MM.1S (cell line): ENCODE measurements at places on chromosomes 3 and 15.

DNA sequence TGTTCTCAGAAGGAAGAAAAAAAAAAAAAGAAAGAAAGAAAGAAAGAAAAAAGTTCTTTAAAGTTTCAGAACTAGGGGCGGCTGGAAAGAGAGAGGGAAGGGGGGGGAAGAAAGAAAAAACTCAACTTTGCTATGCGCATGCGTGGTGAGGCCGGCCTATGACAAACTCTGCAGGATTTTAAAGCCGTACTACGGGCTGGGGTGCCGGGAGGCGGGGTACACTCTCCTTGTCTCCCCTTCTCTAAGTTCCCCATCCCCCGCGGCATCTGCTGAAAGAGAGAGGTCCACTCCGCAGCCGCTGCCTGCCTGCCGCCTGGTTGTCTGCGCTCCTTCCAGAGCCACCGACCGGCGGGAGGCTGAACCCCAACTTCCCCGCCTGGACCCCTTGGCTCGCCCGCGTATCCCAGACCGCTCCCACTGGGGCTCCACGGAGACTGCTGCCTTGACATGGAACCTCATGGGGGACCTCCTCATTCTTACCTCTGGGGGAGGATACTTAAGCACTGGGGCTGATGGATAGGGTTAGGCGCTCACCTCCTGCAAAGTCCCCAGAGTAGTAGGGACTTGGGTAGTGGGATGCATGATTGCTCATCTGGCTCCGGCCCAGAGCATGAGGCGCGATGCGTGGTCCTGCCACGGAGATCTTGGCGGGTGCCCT is 1.4 kb upstream of the WNT5A start:
- H3K27me3 ChIP-seq: no peaks in the 10 kb centered on the region
- DNase-seq: peak; percentile 79
- H3K4me3 ChIP-seq: peak overlapping the region; percentile 95
- no peak overlapping the region for H3K27ac ChIP-seq

DNA sequence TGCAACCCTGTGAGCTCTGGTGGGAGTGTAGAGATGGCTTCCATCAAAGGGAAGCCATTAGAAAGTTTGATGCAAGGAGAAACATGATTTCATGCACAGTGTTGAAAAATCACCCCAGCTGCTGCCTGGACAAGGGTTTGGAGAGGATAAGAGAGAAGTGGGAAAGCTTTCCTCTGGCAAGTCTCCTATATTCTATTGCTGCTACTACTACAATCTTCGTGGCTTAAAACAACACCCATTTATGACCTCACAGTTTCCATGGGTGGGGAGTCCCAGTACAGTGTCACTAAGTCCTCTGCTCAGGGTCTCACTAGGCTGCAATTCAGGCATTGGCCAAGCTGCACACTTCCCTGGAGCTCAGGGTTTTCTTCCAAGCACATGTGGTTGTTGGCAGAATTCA is 229.3 kb downstream of the TAFA4 start:
- H3K36me3 ChIP-seq: no peaks in the 10 kb centered on the region
- no peak for DNase-seq
- no peaks in the 10 kb centered on the region for H3K27me3 ChIP-seq

GRCh38 chr15:35717721-35718120 is 171.8 kb upstream of the DPH6 start:
- H3K27ac ChIP-seq: no peak overlapping the region
- H3K36me3 ChIP-seq: no peaks in the 10 kb centered on the region
- no peak for DNase-seq
- H3K4me1 ChIP-seq: no peaks in the 10 kb centered on the region
- no peak overlapping the region for H3K4me3 ChIP-seq

DNA sequence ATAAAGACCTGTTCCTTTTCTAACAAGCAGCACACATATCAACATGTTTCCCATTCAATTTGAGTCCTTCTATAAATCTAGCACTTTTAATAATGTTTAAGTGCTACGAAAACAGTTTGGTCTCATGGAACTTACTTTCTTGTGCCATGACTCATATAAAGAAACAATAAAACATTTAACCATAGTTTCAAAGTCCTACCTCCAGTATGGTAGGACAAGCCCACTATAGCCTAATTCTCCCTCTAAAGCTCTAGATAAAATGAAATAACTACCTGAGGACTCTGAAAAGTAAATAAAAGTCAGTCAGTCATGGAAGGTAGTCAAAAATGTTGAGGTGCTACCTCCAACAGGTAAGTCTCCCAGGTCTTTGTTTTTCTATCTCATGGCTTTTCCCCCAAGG is 12.0 kb upstream of the PIK3CA start:
- no peaks in the 10 kb centered on the region for H3K27me3 ChIP-seq
- H3K36me3 ChIP-seq: no peaks in the 10 kb centered on the region
- no peaks in the 10 kb centered on the region for H3K4me1 ChIP-seq
- H3K27ac ChIP-seq: no peak overlapping the region
- H3K4me3 ChIP-seq: no peak overlapping the region

GRCh38 chr15:91911844-91912243 is 58.3 kb downstream of the SLCO3A1 start:
- H3K36me3 ChIP-seq: no peaks in the 10 kb centered on the region
- no peak overlapping the region for H3K27ac ChIP-seq
- H3K4me3 ChIP-seq: no peak overlapping the region
- DNase-seq: no peak

GRCh38 chr3:161081633-161082032 is 23.5 kb downstream of the B3GALNT1 start:
- DNase-seq: peak; percentile 34
- no peaks in the 10 kb centered on the region for H3K27me3 ChIP-seq
- H3K4me1 ChIP-seq: peaks cover 6% of the 10 kb centered on the region; the same call in 1 of the 2 replicates
- H3K36me3 ChIP-seq: no peaks in the 10 kb centered on the region
- no peak overlapping the region for H3K27ac ChIP-seq

DNA sequence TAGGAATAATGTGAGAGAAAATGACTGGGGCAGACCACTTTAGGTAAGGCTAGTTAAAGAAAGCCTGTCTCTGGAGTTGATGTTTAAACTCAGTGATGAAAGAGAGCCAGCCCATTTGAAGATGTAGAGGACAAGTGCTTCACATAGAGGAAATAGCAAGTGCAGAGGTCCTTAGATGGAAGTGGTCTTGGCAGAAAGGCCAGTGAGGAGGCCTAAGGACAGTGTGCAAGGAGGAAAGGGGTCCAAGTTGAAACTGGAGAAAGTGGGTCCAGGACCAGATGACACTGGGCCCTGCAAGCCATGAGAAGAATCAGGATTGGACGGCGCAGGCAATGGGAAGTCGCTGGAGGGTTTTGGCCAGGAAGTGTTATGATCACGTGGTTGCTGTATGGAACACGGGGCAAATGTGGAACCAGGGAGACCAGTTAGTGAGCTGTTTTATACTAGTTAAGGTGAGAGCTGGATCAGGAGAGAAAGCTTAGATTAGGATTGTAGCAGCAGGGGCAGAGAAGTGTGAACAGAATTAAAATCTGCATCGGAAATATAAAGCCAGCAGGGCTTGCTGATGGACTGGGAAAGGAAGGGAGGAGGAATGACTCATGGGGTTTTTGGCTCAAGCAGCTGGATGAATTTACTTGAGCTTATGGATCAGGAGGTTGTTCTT is 48.0 kb upstream of the SCAANT1 start:
- H3K27ac ChIP-seq: no peak overlapping the region
- H3K27me3 ChIP-seq: no peaks in the 10 kb centered on the region
- H3K36me3 ChIP-seq: no peaks in the 10 kb centered on the region

DNA sequence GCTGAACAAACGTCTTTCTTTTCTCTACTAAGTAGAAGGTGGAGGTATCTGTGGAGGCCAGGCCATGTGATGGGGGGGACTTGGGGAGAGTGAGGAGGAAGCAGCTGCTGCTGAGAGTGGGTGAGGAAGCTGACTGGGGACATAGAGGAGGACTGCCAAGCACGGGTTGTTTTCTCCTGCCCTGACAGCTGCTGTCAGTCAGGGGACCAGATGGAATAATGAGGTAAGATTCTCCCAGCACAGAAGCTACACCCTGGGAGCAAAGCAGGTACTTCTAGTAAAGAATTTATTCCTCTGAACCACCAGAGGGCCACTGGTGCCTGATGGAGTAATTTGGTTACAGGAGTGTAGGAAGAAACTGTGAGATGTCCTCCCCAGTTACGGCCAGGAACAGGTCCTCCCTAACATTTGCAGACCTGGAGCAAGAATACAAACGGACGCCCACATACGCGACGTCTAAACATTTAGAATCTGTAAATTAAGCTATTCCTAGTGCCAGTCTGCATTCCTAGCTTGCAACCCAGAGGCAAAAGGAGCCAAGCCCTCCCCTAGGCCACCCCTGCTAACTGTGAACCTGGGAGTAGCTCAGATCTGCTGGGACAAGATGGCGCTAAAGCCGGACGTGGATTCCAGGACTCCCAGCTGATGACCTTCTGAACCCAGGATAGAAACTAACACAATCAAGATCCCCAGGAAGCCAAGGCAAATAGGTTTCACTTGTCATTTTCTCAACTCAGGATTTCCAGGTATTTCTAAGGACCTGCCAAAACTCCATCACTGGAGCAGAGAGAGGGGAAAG is 14.8 kb downstream of the CRYGS start:
- no peak overlapping the region for H3K27ac ChIP-seq
- no peaks in the 10 kb centered on the region for H3K36me3 ChIP-seq
- no peaks in the 10 kb centered on the region for H3K27me3 ChIP-seq
- DNase-seq: no peak

GRCh38 chr3:150497956-150498355 is 48.3 kb downstream of the SERP1 start:
- H3K27ac ChIP-seq: no peak overlapping the region
- no peaks in the 10 kb centered on the region for H3K4me1 ChIP-seq
- H3K36me3 ChIP-seq: no peaks in the 10 kb centered on the region

GRCh38 chr3:46483825-46484224 is 14.0 kb upstream of the RTP3 start:
- no peaks in the 10 kb centered on the region for H3K4me1 ChIP-seq
- DNase-seq: no peak
- no peaks in the 10 kb centered on the region for H3K27me3 ChIP-seq
- no peak overlapping the region for H3K27ac ChIP-seq

- H3K4me3 ChIP-seq: no peak overlapping the region
- H3K36me3 ChIP-seq: peaks cover 7% of the 10 kb centered on the region; the same call in 1 of the 2 replicates
- no peaks in the 10 kb centered on the region for H3K27me3 ChIP-seq
- H3K4me1 ChIP-seq: peaks cover 2% of the 10 kb centered on the region
Observed at GRCh38 chr3:156711113-156711512, 36.7 kb downstream of the TIPARP start.

DNA sequence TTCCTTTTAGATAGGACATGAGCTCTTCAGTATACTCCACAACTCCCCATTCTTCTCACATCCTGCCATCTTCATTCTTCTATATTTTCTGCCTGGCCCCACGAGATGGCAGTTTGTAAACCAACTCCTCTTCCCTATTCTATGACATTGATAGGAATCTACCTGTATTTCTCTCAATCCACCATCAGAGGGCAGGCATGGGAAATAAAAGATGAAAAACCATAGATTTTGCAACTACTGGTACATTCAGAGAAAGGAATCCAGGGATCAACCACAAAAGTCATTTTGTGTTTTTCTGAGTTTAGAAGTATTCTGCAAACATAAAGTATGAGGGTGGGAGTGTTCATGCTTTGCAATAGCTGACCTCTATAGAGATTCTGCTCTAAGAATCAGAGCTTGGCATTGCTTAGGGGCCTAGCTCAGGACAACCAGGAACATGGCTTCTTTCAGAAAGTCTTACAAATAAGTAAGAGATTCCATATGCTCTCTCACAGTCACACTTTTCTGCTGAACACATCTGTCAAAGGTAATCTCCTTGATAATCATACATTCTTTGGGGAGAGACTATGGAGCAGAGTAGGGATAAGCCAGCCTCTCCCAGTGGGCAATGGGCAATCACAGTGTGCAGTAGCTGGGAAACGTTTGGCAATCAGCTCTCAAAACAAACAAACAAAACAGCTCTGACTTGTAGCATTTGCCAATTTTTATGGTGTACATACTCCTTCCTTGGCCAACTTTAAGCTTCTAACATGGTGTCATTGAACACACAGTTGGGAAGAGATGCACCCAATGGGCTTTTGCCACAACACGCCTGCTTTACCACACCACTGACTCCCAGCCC is 43.1 kb upstream of the SLC25A36 start:
- no peaks in the 10 kb centered on the region for H3K27me3 ChIP-seq
- H3K4me3 ChIP-seq: no peak overlapping the region
- no peak overlapping the region for H3K27ac ChIP-seq
- peak; percentile 56 for DNase-seq

GRCh38 chr3:170999737-171000242 is 26.7 kb downstream of the SLC2A2 start:
- H3K4me3 ChIP-seq: no peak overlapping the region
- H3K36me3 ChIP-seq: no peaks in the 10 kb centered on the region
- H3K27me3 ChIP-seq: no peaks in the 10 kb centered on the region
- DNase-seq: no peak
- H3K4me1 ChIP-seq: no peaks in the 10 kb centered on the region

DNA sequence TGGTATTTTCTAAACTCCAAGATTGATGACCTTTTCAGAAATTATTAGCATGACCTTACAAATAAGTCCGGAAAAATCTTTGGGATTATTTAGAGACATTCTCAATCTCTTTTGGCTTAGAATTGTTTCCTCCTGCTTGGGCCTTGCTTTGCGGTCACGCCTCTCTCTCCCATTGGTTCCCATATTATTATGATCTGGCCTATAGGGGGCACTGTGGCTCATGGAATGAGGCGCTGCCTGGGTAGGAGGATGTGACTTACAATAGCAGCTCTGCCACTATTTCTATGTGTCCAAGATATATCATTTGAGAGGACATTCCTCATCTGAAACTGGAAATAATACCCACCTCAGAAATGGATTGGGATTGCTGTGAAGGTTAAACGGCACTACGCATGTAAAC is 464.9 kb downstream of the MFSD1 start:
- DNase-seq: peak; percentile 46
- H3K27ac ChIP-seq: no peak overlapping the region
- H3K27me3 ChIP-seq: no peaks in the 10 kb centered on the region
- no peak overlapping the region for H3K4me3 ChIP-seq

DNA sequence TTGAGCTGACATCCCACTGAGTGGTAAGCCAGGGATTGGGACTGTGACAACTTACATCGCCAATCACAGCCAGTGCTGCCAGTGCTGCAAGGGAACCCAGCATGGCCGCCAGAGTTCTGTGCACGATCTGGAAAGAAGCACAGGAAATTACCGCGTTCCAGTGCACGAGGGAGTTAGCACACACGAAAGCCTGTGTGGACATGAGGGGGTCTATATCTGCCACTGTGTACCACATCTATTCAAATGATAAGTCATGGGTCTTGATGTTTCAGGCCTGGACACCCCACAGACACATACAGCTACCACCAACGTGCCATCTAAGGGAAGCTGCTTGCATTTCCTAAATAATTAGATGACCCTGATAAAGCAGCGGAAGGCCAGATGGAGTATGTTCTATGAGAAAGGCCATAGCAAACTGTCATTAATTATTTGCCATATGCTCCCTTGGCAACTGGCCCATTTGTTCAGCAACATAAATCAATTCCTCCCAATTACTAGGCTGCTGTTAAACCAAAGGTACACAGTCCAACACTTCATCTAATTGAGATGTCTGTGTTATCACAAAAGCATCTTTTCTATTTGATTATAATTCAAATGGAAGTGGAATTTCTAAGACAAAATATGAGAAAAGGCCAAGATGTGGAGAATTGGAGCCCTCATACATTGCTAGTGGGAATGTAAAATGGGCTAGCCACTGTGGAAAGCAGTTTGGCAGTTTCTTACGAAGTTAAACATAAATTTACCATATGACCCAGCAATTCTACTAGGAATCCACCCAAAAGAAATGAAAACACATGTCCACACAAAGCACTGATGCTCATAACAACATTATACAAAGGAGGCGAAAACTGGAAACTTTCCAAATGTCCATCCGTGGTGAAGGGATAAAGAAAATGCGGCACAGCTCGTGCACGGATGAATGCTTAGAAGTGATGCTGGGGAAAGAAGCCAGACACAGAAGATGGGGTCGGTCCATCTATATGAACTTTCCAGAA is 108.3 kb downstream of the OCA2 start:
- no peaks in the 10 kb centered on the region for H3K36me3 ChIP-seq
- no peaks in the 10 kb centered on the region for H3K27me3 ChIP-seq
- no peak for DNase-seq
- H3K27ac ChIP-seq: no peak overlapping the region
- no peaks in the 10 kb centered on the region for H3K4me1 ChIP-seq
- H3K4me3 ChIP-seq: no peak overlapping the region
